Activated T-helper 9 cell treated with anti-CD3 and anti-CD28 coated beads, Interleukin-2, amount 50 U/mL, for 16 hours (primary cell): ENCODE measurements at places on chromosomes 11 and 22.

DNA sequence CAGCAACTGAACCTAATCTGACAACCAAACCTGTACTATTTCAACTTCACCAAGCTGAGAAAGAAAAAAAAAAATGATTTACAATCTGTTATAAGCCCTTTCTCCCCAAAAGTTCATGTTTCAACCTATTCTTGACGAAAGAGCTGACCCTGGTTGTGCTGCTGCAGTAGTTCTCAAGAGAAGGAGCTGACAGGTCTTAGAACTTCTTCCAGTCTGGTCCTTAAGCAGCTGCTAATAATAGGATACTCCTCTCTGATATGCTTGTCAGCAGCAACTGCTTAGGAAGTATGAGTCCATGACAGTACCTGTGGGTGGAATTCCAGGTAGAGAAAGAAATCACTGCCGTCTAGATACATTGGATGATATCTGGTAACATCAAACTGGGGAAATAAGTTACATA is 735.1 kb upstream of the CCDC90B start:
- DNase-seq, result no peak

DNA sequence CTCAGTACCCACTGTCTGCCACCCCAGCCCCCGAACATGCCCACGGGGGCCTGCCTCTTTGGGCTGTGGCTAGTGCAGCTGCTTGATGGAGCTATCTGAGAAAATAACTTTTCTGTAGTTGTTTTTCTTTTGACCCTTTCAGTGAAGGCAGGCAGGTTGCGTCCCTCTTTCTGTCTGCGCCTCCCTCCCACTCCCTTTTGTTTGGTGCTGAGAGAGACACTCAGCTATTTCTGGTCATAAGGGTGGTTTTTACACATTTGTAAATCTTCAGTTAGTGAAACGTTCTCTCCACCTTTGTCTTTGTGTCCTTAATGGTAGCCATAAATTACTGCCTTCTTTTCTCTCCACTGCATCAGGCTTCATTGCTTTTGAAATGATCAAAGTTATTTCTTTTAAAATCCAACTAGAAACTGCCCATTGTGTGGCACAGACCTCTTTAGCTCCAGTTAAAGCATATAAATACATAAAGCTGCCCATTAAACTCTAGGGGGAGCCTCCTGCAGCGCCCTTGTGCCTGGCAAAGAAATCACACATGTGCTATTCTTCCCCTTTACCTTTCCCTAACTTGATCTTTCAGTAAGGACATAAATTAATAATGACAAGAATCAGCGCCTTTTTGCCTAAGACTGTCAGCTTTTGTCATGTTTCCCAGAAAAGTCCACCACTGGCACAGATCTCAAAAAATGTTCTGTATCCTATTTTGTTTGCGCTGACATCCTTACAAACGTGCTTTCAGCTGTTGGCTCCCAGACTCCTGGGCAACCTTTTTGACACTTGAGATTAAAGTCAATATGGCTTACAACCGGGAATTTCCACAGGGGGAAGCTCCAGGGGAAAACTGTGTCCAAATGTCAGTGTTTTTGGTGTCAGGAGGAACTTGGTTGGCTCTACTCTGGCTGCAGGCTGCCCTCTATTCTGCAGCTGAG is 1.7 kb upstream of the SCUBE2 start:
- no peak for DNase-seq

- DNase-seq, result no peak
Measured at GRCh38 chr11:134582770-134583095, 170.7 kb upstream of the B3GAT1 start.

- no peak for DNase-seq
Measured at GRCh38 chr11:13778345-13778744, 109.9 kb downstream of the FAR1 start.

DNA sequence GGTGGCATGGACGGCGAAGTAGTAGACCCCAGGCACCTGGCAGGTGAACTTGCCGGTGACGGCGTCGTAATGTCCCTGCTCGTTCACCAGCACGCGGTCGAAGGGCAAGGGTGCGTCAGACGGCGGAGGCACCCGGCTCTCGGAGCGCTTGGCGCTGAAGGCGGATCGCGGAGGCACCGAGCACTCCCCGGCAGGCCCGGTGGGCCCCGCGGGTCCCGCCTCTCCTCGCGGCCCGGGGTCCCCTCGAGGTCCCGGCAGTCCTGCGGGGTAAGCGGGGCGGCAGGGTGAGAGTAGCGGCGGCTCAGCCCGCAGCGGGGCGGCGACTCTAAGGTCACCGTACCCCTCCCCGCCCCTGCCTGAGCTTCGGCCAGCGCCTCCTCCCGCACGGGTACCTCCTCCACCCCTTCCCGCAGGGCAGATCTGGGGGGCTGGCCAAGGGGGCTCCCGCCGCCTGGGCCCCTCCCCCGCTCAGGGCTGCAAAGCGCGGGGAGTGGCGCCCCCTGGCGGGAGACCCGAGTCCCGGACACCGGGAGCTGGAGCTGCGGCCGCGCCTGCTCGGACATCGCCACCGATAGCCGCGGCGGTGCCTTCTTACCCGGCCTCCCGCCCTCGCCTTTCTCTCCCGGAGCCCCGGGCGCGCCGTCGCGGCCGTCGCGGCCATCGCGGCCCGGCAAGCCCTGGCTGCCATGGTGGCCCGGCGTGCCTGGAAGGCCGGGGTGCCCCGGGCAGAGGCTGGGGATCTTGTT is 921 bp downstream of the C1QTNF5 start:
- no peak for DNase-seq

DNA sequence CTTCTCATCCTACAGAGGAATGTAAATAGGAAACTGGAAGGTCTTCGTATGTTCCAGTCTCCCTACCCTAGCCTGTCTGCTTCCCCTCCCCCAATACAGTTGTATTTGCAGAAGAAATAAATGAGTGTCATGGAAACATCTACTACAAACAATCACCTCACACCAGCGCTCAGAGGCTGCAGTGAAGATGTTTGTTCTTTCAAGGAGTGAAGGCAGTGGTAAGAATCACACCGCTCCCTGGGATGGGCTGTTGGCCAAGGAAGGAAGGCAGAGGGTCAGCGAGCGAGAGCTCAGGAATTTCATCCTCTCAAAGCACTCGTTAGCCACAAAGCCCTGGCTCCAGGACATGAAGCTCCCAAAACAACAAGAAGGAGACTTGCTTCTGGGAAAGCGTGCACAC is 1.1 kb upstream of the IGSF9B start:
- no peak for DNase-seq

GRCh38 chr11:102276362-102276761 is 40.9 kb upstream of the BIRC3 start:
- DNase-seq, result no peak

- DNase-seq, result peak; percentile 16
Measured at GRCh38 chr11:16986434-16987204, 27.6 kb downstream of the PLEKHA7 start.

GRCh38 chr11:59040607-59041006 is 45.5 kb upstream of the GLYATL1B start:
- no peak for DNase-seq

GRCh38 chr11:119990309-119991021 is 147.4 kb downstream of the TRIM29 start:
- DNase-seq, result no peak

DNA sequence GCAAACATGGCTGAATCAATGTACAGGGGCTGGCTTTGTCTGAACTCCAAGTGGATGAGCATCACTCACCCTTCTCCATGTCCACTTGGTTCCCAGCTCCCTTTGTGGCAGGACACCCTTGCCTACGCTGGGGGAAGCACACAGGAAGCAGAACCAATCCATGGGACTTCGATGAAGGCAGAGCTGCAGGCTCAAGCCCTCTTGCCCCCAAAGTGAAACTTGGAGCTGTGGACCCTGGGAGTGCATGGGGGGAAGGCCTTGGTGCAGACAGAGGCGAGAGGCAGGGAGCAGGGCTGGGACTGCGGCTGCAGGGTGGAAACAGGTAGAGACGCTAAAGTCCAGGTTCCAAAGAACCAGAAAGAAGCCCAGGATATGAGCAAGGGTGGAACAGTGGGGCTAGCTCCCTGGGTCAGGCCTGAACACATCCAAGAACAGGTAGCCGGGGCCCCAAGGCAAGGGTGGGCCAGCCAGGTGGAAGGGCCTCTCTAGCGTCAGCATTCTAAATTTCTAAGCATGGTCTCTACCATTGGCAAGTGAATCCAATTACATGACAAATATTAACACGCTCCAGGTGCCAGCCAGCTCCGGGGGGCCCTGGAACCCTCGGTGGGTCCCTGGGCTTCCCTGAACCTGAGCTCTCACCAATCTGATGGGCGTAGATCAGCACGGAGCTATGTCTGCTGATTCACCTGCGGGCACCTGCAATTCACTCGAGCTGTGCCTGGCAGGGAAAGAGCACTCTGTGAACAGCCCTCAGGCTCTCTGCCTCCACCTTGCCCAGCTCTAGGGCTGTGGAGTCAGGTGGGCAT is 532.8 kb downstream of the BRD1 start:
- DNase-seq, result no peak

DNA sequence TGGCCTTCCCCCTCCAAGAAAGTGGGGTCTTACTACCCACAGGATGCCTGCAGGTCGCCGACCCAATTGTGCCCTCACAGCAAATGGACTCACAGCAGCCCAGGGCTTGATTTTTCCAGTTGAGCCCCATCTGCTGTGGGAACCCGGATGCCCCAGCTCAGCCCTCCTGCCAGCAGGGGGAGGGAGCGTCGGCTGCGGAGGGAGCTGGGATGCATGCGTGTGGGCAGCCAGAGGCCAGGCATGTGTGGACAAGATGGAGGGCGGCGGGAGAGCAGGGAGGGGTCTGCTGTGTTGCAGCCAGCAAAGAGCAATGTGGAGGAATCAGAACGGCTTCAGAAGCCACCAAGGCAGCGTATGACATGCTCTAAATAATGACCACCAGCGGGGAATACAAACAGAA is 41.0 kb upstream of the EIF3D start:
- DNase-seq, result no peak

- no peak for DNase-seq
Measured at GRCh38 chr22:46055911-46056545, 79.1 kb upstream of the WNT7B start.

GRCh38 chr11:126739499-126740145 is 260.9 kb downstream of the KIRREL3 start:
- DNase-seq, result no peak

DNA sequence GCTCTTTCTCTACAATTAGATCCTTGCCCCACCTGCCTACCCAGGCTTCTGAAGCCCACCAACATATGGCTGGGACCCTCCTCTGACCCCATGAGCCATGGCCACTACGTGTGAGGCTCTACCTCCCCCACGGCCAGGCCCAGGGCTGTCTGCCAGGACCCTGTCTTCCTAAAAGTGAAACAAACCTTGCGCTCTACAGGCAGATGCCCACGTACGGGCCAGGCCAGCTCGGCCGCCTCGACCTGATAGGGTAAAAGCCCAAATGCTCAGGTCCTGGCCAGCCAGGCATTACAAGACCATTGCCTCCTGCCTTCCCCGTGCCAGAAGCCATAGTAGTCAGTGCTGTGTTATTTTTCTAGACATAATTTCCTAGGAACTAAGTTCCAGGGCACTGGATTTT is 1496.4 kb downstream of the BRD1 start:
- DNase-seq, result no peak

DNA sequence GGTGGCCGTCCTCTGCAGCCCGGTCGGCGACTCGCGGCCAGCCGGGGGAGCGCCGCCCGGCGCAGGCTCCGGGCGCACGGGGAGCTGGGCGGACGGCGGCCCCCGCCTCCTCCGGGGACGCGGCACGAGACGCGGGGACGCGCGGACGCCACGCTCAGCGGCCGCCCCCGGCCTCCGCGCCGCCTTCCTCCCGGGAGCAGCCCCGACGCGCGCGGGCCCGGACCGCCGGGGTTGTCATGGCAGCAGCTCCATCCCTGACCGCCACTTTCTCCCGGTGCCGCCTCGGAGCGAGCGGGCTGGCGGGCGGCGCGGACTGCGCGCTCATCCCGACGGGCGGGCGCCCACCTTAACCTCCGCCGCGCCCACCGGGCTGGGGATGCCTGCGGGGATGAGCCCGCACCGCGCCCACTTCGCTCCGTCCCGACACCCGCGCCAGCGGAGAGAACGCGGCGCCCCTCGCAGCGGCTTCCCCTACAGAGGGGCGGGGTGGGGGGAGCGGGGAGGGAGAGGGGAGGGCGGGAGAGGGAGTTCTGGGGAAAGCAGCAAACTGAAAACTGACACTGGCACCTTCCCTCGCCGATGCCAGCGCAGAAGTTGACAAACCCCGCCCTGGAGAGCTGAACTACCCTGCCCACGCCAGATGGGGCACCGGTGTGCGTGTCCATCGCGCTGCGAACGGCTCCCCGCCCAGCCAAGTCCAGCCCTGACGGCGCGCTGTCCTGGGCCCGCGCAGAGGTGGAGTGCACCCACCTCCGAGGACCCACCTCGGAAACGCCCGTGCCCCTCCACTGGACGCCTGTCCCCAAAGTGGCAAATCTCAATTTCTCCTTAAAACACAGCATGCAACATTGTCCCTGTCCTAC is 588.4 kb downstream of the OPCML start:
- DNase-seq, result no peak

- no peak for DNase-seq
Measured at GRCh38 chr11:119910051-119910450, 181.1 kb upstream of the NECTIN1 start.

DNA sequence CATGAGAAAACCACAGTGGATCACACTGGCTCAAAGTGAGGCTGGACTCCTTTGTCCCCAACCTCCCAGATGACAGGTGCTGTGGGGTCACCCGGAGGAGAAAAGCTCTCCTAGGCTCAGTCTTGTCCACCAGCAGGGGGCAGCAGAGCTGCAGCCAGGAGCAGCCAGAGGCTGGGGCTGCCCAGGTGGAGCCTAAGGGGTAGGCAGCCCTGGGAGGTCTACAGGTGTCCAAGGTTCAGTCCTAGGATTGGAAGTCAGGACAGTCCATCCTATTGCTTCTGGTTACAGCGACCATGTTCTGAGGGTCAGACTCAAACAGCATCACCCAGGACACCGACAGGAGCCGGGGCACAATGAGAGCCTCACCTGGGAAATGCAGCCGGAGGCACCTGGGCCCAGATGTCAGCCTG is 77.6 kb upstream of the IGLL5 start:
- peak; percentile 51 for DNase-seq

DNA sequence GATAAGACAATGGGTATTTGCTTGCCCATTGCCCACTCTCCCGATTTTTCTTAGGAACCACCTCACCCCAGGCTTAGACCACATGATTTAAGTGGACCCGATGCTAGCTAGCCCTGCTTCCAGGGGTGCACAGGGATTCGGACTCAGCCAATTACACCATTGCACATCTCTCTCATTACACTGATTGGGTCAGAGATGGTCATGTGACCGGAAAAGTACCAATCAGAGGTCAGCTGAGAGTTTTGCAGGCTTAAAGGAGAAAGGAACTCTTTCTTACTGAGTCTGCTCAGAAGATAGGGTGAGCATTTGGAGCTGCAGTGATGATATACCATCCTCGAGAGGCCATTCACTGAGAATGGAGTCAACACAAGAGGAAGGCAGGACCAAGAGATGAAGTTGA is 12.2 kb upstream of the ANKK1 start:
- DNase-seq, result no peak
